ENCODE measurements at places on chromosomes 3 and 15.

DNA sequence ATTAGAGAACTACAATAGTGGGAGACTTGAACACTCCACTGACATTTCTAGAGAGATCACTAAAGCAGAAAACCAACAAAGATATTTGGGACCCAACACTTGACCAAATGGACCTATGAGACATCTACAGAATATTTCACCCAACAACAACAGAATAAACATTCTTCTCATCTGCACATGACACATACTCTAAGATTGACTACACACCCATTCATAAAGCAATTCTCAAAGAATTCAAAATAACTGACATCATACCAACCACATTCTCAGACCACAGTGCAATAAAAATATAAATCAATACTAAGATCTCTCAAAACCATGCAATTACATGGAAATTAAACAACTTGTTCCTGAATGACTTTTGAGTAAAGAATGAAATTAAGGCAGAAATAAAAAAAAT, 473.7 kb downstream of the LPP start:
- DNase-seq, result no peak

DNA sequence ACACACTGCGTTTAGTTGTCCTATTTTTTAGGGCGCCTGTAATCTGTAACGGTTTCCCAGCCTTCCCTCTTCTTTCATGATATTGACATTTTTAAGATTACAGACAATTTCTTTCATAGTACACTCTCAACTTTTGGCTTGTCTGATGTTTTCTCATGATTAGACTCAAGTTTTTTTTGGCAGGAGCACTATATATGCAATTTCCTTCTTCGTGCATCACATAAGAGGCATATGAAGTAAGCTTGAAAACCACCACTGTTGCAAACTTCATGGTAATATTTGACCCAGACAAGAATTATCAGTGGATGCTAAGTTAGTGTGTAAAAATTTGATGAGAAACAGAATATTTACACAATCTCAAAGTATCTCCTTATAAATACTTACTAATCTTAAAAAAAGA, 119.2 kb upstream of the CMC1 start:
- DNase-seq, result no peak

GRCh38 chr15:34031987-34032760, 6.8 kb downstream of the AVEN start:
- no peak for DNase-seq

DNA sequence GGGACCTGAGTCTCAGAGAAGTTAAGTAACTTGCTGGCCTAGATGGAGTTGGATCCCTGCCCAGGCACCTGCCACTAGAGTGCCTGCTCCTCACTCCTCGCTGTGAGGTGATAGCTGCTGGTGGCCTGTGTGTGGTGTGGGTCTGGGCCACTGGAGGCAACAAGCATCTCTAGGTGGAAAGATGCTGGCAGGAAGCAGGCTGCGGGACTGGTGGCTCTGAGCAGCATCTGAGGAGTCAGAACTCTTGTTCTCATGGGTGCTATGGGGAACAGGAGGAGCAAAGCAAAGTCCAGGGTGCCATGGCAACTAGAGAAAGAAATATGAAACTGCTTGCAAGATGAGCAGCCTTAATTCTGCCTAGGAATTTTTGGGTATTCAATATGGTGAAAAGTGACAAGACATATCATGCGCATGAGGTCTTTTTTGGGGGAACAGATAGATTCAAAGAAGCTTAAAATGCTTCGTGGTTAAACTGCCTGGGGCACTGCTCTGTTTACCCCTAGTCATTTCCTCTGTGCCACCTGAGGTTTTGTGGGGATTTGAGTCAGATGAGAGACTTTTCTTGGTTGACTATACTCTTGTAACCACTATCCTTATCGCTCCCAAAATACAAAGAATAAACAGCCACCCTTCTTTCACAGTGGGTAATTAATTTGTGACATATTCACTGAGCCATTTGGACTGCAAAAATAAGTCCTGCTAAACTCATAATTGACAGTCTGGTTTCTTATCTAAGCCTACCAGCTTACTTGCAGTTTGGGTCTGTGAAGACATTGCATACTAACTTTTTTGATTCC, 50.3 kb downstream of the MED12L start:
- peak; percentile 5 for DNase-seq

GRCh38 chr3:51190827-51191226, 194.3 kb upstream of the MANF start:
- DNase-seq, result no peak

- no peak for DNase-seq
These were observed 195.1 kb upstream of the NR2F2 start for GRCh38 chr15:96135166-96136093.

DNA sequence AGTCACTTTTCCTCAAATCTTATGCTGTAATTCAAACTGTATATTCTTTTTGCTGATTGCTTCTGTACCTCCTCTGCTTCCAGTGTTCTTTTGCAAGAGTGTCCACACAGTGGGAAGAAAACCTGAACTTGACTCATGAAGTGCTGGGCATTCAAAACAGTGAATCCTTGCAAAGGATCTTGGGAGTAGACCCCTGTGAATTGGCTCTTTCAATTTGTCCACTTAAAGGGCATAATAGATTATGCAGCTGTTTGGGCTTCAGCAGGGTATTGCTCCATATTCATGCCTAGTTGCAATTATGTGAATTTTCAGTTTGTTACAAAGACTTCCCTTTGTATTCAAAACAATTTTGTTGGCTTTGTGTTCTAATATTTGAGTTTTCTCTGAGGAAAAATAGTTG, 11.4 kb downstream of the ZFAND6 start:
- DNase-seq, result no peak

DNA sequence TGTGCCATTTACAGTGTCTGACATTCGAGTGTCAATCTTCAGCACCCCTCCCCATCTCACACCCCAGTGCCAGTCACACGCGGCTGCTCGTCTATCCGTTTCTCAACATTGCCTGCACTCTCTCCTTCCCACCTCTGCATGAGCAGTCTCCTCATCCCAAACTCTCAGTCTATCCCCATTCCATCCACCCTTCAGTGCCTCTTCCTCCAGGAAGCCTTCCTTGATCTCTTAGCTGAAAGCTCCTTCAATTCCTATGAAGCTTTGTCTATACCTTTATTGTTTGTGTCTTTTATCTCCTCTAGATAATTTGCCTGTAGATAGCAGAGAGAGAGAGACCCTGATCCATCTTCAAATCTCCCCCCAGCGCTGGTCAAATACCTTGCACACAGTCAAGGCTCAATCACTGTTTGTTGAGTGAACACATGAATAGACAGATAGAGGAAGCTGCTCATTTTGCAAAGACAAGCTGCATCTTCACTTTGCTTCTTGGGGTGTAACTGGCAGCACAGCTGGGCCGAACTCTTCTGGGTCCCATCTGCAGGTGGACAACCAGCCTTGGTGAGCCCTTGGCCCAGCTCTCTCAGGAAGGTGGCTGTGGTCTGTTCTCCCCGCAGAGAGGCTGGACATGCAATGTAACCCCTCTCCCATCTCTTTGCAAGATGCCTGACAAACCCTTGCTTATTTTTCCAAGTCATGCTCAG, 52.8 kb downstream of the ITGA11 start:
- no peak for DNase-seq

DNA sequence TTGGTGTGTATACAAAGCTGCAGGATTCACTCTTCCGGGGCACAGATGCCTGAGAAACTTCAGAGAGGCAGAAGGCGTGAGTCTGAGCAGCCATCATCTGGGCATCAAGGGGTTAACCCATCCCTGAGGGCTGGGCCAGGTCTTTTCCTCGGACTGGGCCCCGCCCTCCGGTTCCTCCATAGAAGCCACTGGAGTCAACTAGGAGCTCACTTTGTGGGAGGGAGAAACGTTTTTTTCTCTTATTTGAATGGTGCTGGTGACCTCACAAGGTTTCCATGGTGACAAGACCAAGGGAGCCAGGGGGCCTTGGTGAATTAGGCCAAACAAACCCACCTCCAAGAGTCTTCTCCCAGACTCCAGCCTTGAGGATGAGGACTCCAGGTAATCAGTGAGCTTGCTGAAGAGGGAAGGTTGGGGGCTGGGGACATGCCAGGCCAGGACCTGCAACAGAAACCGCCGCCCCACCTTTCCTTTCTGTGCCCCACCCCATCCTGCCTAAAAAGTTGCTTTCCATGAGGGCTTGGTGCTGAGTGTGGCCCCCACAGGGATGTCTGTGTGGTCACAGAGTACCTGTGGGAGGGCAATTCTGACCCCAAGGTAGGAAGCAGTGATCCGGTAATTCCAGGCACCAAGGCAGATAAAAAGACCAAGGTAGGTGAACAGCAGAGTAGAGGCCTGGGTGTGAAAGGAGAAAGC, 14.8 kb upstream of the INSYN1 start:
- no peak for DNase-seq

DNA sequence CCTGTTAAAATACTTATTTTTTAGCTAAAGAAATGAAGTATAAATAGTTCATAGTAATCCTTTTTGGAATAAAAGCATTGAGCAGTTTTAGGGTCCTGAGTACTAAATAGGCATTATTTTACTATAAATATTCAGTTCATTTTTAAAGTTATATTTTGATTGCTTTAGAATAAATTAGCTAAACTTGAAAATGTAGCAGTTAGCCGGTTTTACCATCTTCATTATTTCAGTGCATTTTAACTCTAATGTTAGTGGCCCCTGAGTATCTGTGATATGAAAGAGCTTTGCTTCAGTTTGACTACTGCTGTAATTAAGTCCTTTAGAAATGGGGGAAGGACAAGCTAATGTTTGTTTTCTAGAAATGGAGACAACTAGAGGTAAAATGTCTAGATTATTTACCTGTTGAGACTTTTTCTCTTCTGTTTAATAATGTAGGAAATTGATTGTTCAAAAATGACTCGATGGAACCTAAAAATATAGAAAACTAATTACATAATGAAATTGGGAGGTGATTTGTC, 3.6 kb downstream of the SMC4 start:
- DNase-seq, result no peak

- no peak for DNase-seq
These were observed 229.3 kb upstream of the UBE2E1 start for GRCh38 chr3:23576379-23576959.

DNA sequence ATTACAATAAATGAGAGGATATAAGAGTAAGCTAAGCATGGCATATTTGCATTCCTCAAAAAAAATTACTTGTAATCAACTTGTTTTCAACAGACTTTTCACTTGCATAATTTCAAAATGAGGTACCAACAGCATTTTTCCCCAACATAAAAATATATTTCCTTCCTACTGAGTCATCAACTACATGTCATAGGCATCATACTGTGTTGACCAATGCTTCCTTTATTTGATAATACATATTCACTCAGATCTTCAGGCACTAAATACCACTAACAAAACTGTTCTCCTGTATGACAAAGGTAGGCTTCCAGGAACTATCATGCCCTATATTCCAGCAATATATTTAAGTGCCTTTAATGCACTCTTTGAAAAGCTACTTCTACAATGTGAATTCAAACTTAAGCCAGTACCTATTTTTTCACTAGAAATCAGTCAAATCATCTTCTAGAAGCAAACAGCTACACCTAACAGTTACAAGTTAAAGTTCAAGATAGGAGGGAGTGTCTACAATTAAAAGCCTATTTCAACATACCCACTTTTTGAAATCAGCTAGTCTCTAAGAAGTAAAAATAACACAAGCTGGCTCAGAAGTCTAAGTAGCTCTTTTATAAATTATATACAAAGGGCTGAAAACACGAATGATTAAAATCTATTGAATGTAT, 11.3 kb downstream of the ADAM10 start:
- no peak for DNase-seq

DNA sequence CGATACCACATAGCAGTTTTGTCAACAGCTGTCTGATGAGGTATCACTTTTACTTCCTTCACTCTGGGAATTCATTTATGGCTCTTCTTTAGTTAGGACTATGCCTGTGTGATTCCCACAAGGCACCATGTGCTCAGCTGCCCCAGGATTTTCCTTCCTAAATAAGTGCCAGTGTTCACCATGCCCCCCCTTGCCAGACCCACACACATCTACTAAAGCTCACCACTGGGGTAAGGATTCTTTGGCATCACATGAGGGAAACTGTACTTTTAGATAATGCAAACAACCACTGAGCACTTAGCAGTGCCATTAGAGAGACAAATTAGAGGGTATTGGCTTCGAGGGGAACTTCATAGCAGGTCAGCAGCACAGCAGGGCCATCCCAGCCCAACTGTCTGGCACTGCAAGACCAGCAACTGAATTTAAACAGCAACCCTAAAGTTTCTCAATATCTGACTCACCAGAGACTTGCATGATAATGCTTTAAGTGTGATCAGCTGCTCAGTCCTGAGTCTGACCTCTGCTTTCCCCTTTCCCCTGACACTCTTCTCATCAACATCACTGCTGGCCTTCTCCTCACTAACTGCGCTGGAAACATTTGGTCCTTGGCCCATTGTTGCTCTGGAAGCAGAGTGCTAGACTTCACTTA, 114.3 kb downstream of the STAC start:
- no peak for DNase-seq

- DNase-seq, result no peak
These were observed 251.9 kb upstream of the TMC3 start for GRCh38 chr15:81625896-81626295.

- DNase-seq, result no peak
These were observed 364.7 kb downstream of the FHIT start for GRCh38 chr3:60886518-60886917.

DNA sequence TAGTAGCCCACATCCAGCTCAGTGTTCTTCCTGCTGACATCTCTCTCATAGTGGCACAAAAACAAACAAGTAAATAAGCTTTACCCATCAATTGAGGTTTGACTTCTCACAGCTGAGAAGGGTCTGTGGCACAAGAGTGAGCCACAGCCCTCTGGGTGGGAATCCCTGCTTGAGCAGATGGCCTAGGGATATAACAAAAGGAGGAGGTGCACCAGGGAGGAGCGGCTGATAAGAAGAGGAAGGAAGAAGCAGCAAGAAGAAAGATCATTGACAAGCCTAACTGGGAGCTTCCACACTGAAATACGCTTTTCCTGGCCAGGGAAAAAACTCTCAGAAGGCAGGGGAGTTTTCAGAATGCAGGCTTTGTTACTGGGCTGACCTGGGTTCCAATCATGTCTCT, 279.8 kb downstream of the UACA start:
- no peak for DNase-seq

DNA sequence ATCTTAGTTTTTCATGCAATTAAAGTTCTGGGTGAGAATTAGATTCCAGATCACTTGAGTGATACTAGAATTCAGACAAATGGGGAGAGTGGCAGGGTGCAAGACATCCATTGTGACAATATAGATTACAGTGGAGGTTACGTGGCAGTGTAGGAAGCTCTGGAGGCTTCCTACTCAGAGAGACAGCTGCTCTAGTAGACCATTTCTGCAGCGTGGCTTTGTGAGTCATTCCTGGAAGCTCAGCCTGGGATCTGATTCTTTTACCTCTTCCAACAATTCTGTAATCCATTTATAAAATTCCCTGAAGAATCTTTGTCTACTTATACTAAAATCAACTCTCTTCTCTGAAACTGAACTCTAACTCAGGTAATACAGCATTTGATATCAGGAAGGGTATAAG, 90.4 kb upstream of the ASB14 start:
- DNase-seq, result no peak

GRCh38 chr15:81107889-81108288, 26.2 kb upstream of the CFAP161 start:
- DNase-seq, result no peak

DNA sequence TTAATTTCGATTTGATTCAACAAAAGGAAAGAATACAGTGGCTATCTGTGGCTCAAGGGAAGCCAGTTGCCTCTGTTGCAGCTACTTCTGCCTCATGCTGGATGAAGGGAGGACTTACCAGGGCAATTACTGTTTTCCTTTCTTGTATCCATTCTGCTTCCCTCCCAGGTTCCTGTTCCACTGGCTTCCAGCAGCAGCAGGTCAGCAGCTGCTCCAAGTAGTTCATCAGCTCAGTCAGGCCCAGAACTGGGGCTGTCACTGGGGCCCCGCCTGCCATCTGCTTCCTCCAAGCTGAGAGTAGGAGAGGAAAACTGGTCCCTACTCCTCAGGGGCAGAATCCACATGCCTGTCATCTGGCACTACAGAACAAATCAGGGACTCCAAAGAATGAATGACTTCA, 48.6 kb upstream of the ULK4 start:
- no peak for DNase-seq
